LNCaP clone FGC (cell line): ENCODE measurements at places on chromosomes 16 and 17.

DNA sequence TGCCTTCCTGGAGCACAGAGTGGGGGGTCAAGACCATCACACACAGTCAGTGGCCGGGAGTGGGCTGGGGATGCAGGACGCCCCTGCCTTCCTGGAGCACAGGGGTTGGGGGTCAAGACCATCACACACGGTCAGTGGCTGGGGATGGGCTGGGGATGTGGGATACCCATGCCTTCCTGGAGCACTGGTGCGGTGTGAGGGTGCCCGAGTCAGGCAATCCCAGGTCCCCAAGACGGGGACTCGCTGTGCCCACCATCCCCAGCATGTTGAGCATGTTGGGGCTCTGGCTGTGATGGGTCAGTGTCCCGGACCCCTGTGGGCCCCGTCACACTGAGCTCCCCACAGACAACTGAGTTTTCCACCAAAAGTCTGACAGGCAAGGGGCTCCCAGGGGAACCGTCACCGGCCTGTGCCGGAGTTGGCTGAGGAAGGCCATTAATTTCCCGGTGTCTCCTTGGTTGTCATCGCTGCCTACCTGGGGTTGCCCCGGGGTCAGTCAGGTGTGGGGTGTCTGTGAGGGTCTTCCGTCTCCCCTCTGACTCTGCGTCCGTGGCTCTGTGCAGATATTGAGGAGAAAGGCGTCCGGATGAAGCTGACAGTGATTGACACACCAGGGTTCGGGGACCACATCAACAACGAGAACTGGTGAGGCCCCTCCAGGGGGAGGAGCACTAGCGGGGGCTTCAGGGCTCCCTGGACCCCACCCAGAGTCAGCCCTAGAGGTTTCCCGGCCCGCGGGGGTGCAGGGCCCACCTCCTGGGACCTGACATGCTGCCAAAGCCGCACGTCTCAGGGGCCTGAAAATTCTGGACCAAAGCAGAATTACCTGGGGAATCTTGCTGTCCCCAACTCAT is 347.1 kb downstream of the SEC14L1 start:
- DNase-seq = no peak

DNA sequence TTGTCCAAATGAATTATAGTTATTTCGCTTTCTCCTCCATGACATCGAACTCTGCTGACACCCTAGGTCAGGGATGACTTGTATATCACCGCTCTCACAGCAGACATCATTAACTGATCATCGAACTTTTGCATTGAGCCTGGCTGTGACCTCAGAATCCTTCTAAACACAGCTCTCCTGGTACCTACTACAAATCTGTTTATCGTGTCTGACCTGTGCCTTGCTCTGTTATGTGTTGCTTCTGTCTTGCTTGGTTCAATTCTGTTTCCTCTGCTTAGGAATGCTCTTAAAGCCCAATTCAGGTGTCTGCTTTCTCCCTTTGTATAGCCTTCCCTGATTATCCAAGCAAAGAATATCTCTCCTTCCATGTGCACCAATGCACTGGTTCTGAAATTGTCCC is 78.3 kb downstream of the CYLD start:
- no peak for DNase-seq

- no peak for DNase-seq
Measured at GRCh38 chr16:65071433-65072311, 50.2 kb downstream of the CDH11 start.

DNA sequence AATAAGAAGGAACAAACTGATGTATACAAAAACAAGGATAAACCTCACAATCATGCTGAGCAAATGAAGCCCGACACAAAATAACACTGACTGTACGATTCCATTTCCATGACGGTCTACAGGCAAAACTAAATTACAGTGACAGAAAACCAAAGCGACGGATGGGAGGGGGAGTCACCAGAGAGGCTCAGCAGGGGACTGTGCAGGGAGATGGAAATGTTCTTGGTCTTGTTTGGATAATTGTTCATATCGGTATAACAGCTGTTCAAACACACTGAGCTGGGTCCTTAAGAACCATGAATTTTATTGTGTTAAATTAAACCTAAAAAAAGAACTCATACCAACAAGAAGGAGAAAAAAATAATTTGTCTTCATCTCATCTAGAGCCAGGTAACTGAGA is 97.8 kb downstream of the NXN start:
- DNase-seq = no peak

DNA sequence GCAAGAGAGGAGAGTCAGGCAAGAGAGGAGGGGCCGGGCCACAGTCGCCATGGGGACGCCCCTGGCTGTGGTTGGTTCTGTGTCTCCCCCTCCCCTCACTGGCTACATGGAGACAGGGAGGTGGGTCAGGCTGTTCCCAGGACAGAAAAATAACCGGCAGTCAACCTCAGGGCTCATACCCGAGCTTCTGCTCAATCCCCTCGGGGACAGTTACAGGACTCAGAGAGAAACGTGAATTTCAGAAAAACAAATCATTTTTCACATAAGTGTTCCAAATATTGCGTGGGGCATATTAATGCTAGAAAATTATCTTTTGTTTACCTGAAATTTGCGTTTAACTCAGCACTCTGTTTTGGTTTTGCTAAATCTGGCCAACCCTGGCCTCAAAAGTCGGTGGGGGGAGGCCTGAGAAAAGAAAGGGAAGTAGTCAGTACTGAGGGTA is 22.2 kb upstream of the CPSF4L start:
- DNase-seq = no peak

DNA sequence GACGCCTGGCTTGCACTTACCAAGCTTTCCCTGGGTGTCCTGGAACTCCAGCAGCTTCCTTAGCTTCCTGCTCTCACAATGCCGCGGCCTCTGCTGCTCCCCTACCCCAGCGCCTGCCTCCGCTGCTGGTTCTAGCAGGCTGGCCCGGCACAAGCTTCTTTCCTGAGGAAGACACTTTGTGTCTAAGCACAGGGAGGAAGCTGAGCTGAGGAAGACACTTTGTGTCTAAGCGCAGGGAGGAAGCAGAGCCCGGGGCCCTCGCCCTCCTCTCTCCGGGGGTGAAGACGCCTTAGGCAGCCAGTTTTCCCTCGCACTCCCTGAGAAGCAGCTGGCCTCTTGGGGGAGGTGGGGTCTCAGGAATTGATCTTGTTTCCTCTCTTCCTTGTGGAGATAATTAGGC is 64.9 kb downstream of the PLD6 start:
- no peak for DNase-seq

GRCh38 chr17:73215447-73215846 is 22.6 kb downstream of the COG1 start:
- peak; percentile 97 for DNase-seq

- DNase-seq = no peak
Measured at GRCh38 chr16:13110124-13110796, 208.9 kb downstream of the SHISA9 start.

- no peak for DNase-seq
Measured at GRCh38 chr16:79124016-79124756, 476.4 kb downstream of the MAF start.

GRCh38 chr17:68142595-68142994 is 105.2 kb upstream of the AMZ2 start:
- no peak for DNase-seq

DNA sequence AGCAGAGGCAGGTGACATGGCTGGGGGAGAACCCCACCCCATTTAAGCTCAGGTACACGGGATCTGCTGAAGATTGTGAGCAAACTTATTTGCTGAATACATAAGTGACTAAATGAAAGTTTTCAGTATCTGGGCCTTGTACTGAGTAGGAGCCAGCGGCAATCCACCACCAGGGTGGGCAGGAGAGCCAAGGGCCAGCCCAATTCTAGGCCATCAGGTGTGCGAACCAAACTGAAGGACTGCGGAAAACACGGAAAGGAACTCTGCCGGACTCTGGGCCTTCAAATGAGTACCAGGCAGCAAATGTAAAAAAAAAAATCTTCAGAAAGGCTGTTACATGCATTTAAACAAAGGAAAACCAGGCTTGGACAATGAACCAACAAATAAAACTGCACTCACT is 19.7 kb downstream of the ARHGAP17 start:
- no peak for DNase-seq

GRCh38 chr16:21222495-21223337 is 10.8 kb upstream of the ANKS4B start:
- no peak for DNase-seq

DNA sequence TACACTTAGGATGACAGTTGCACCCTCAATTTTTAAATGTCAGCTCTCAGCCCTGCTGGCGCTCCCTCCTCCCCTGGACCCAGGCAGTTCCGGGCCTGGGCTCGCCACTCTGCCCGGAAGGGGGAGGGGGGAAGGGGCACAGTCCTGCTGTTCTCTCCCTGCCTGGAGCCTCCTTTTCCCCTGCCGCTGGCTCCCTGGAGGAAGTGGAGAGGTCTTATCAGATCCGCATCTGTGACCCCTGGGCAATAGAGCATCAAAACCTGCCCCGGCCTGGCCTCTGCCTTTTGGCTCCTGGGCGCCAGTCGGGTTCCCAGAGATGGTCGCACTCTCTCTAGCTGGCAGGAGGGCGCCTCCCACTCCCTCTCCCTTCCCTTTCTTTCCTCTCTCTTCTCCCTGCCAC is 149.3 kb downstream of the IRF8 start:
- no peak for DNase-seq

DNA sequence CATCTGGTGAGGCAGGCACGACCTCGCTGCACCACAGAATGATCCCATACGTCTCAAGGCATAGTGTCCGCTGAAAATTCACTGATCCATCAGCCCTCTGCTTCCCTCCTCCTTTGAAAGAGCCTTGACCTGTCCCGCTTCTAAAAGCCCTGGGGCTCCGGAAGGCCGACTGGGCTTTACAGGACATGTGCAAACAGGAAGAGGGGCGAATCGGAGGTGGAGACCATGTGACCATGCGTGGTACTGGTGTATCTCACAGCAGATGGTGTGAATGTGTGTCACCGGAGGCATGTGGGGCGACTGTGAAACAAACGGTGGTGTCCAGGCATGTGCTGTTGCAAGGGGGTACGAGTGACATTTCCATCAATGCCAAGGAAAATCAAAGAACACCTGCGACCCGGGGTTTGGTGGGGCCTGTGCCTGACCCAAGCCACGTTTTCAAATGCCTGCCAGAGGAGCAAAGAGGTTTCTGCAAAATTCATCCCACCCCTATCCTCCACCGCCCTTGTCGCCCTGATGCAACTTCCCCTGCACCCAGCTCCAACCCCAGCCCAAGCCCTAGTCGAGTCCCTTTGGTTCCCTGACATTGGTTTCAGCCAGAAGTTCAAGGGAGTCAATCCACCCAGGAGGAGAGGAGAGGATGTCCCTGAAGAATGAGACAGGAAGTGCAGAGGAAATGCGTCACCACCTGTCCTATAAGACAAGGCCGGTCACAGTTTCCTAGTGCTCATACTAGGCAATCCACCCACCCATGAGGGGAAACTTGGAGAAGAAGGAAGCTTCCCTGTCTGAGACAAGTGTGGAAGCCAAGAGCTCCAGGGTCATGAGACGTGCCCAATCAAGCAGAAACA is 5.9 kb upstream of the KCNJ18 start:
- DNase-seq = no peak

DNA sequence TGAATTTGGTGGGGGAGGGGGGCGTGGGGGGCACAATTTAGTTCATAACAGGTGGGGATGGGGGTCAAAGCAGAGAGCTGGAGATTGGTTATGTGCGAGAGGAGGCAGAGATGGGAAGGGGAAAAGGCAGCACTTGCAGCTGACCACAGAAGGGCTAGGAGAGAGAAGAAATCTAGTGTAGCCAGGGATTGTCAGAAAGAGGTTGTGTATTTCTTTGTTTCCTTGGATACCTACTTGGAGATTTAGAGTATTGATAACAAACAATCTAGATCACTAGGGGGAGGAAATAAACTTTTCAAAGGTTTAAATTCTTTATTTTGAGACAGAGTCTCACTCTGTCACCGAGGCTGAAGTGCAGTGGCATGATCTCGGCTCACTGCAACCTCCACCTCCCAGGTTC is 47.1 kb upstream of the YPEL2 start:
- DNase-seq = no peak

GRCh38 chr17:48577946-48578615 is at the start of gene HOXB4:
TSS of gene HOXB4 (minus strand) at chr17:48578350. CDS start at chr17:48578319, 31 bp downstream.
- no peak for DNase-seq

- no peak for DNase-seq
Measured at GRCh38 chr16:84233748-84234147, 6.1 kb downstream of the KCNG4 start.

- no peak for DNase-seq
Measured at GRCh38 chr17:75265614-75266315, 4.1 kb downstream of the MRPS7 start.

DNA sequence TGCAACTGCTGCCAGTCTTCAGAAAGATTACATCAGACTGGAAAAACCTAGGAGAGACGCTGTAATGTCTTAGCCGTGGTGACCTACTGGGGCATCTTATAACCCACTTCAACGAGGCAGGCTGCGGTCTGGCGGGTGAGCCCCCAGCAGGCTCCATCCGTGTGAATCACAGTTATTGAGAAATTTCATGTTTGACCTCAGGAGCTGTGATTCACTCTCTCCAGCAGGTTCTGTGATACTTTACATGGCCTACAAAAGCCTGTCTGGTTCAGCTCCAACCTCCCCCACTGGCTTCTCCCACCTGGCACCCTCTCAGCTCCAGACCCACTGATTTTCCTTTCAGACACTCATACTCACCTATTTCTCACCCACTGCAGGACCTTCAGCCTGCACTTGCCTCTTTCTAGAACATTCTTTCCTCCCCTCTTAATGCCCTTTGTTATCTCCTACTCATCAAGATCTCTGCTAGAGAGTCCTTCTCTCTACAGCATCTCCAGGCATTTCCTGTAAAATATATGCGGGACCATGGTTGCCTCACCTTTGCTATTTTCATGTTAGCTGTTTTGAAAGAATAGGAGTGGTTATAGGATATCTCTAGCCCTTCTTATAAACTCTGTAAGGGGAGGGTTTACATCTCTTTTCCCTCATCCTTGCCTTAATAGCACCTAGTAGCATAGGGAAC is 227.9 kb downstream of the MAF start:
- DNase-seq = no peak

GRCh38 chr17:74748529-74749278 is at the start of gene NHERF1:
TSS of gene NHERF1 (plus strand) at chr17:74748628. CDS start at chr17:74748847, 219 bp downstream.
- peak; percentile 66 for DNase-seq

- DNase-seq = no peak
Measured at GRCh38 chr17:5915337-5915736, 154.8 kb upstream of the WSCD1 start.

DNA sequence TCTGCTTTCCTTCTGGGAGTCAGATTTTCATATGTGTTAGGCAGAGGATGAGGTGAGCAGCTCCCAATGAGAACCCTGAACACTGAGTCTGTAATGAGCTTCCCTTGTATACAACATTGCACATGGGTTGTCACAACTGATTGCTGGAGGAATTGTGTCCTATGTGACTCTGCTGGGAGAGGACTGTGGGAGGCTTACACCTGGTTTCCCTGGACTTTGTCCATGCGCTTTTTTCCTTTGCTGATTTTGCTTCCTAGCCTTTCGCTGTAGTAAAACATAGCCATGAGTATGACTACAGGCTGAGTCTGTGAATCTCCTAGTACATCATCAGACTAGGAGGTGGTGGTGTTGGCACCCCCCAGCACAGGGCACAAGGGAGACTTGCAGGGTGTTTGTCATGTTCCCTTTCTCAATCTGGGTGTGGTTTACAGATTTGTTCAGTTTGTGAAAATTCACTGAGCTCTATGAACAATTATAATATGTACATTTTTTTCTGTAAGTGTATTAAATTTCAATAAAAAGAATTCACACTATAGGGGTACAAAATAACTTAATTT is 1.7 kb upstream of the PLK1 start:
- DNase-seq = no peak
